Activated CD4-positive, CD25-positive, alpha-beta regulatory T cell treated with anti-CD3 and anti-CD28 coated beads, Interleukin-2, amount 50 U/mL, for 24 hours (primary cell): ENCODE measurements at places on chromosomes 2 and 18.

- ATAC-seq = no peak
Observed at GRCh38 chr18:71040161-71040560, 751.3 kb downstream of the SOCS6 start.

DNA sequence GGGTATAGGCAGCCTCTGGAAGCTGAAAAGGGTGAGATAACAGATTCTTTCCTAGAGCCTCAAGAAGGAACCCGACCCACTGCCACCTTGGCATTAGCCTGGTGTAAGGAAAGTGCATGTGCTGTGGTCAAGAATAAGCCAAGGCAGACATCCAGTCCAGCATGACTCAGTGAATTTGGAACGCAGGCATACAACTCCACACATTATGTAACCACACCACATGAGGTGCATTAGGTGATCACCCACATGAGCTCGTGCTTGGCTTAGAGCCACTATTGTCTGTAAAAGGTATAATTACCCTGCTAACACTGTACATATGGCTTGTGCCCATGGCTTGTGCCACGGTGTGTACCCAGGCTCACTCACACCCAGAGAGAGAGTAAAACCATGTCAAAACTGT, 583.7 kb upstream of the HNMT start:
- no peak for ATAC-seq

DNA sequence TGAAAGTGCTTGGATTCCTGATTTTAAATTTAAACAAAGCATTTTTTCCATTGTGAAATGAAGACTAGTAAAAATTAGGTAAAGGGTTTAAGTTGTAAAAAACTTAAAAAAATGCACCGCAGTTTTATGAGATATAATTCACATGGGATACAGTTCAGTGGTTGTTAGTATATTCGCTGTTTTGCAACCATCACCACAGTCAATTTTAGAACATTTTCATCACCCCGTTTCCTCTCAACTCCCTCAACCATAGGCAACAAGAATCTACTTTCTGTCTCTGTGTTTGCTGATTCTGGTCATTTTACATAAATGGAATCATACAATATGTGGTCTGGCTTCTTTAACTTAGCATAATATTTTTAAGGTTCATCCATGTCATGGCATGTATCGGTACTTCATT, 4.0 kb downstream of the DGKD start:
- no peak for ATAC-seq

DNA sequence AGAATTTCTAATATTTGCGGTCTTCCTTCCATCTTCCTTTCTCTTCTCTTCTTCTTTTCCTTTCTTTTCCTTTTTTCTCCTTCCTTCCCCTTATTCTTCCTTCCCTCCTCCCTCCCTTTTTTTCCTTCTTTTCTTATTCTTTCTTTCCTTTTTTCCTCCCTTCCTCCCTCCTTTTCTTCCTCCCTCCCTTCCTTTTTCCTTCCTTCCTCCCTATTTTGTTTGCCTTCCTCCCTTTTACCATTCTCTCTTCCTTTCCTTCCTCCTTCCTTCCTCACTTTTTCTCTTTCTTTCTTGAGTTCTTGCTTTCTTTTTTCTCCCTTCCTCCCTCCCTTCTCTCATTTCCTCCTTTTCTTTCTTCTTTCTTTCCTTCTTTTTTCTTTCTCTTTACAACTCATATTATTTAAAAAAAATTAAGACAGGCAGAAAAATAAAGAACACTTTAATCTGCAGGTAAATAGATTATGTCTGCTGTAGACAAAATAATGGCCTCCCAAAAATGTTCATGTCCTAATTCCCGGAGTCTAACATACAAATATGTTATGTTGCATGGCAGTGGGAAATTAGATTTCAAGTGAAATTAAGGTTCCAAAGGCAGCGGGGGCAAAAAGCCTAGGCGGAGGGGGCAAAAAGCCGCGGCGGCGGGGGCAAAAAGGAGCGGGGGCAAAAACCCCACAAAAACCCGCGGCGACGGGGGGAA, 152.4 kb downstream of the ANKRD30BL start:
- ATAC-seq = no peak

DNA sequence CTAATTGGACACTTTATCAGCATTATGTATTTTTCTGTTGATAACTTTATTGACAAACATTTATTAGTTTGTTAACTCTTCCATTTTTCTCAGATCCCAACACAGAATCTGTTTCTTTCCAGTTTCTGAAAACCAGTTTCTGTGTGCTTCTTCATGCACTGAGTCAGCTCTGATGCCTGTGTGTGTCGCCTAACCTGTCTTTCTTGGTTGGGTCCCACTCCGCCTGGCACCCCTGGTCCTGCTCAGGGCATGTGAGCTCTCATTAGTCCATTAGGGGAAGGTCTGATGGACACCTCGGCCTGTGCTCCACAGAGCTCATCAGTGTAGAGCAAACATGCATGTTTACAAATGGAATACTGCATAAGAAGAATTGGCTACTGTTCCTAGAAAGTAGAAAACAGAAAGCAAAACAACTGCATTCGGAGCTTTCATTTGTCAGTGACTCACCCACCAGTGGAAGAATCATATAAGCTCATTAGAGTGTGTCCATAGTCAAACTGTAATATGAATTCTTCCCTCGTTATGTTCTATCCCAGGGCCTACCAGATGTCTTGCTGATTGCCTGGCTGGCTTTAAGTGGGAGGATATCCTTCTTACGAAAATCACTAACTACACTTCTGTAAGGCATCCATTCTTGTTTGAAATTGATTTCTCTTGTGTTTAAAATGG, 137.7 kb downstream of the SNTG2 start:
- ATAC-seq = no peak

- ATAC-seq = no peak
Observed at GRCh38 chr2:43055985-43056384, 170.4 kb downstream of the ZFP36L2 start.

DNA sequence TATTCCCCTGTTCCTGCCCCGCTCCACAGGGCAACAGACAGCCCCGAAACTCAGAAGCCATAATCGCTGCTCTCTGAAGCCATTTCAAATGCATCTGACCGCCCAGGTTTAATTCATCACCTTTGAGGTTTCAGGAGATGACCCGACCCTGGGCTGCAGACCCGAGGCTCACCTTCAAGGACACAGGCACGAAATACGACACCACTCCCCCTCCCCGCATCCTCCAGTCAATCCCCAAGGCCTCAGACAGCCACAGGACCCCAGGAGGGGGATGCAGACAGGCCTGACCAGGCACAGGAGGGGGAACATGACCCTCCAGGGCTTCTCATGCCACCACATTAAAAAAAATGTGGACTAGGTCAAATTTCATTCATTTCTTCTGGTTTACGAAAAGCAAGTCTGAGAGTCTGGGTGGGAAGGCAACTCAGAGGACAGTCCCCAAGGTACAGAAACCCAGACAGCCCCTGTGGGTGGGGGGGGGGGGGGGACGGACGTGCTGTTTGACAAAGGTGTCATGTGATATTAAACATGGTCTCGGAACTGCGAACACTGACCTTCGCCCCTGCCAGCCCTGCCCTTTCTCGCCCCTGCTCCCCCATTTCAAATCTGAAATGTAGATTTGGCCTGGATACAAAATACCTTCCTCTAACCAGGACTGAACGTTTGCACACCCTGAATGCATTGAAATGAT, 142.9 kb downstream of the BCL11A start:
- ATAC-seq = no peak

DNA sequence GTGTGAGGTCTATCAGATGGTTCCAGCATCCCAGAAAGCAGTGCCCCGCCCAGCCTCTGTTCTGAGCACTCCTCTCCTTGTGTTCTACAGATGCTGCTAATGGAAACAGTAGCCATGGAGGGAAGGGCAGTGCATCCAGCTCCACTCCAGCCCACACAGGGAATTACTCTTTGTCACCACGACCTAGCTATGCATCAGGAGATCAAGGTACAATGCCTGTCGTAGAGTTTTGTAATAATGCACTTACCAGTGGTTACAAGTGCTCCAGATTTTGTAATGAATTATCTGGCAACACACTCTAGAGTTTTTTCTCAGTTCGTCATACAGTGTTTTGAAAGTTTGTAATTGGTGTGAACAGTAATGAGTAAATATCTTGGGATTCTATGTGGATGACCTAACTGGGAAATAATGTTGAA, 161.1 kb downstream of the ESCO1 start:
- ATAC-seq = no peak

DNA sequence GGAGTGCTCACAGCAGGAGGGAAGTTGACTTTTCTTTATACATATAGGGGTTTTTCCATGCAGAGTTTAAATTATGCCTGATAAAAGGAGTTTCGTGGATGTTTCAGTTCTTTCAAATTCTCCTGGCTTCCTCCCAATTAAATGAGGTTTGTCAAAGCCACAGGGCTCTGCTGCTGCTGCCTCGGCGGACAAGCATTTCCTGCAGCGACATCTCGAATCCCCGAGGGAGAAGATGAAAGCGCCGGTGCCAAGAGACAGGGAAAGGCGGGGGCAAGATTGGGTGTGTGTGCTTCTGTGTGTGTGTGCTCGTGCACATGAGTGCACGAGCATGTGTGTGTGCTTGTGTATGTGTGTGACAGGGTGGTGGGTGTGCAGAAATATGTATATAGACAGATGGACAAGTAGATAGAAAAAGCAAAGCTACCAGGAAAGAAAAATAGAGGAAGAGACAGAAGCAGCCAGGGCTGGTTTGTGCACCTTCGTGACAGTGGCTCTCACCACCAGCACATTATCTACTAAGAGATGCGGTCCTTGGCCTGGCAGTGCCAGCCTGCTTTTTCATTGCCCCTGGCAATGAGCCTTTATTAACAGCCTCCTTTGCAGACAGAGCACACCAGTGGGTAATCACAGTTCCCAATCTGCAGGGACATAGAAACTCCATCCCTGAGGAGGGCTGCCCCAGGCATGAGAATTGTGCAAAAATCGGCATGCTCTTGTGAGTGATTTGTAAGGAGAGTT, 76.2 kb downstream of the CDK15 start:
- no peak for ATAC-seq

DNA sequence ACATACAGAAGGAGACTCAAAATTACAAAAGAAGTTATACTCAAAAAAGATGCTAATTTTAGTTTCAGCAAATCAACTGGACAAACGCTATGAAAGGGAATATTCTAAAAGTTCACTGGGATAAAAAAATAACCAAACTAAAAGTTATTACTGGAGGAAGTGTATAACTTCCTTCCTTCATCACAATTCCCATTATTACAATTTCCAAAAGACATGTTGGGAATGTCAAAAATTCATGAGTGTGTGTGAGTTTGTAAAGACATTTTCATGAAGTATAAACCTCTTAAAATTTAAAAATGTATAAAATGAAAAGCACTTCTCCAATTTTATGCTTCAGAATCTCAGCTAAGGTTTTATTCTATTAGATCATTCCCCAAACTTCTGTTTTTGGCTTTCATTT, 67.8 kb downstream of the MERTK start:
- no peak for ATAC-seq

GRCh38 chr2:157866666-157867642, 9.2 kb downstream of the ACVR1 start:
- no peak for ATAC-seq

DNA sequence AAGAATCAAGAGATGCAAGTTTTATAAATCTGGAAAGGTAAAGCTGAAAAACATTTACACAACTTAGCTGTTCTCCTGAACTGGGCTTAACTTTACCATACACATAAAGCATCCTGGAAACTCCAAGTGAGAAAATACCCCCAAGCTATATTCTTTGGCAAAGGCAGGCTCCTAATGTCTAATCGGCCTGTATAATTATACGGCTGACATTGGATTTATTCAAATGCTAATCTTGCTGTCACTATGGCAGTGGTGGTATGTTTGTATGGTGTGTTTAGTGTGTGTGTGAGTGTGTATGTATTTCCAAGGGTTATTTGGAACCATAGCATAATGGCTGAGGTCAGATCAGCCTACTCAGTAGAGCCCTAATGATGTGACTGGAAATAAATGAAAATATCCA, 1031.8 kb upstream of the ZEB2 start:
- ATAC-seq = no peak

GRCh38 chr2:230430957-230431910, 15.2 kb downstream of the SP100 start:
- ATAC-seq = no peak

- no peak for ATAC-seq
Observed at GRCh38 chr2:28360058-28360717, 32.5 kb upstream of the FOSL2 start.

- no peak for ATAC-seq
Observed at GRCh38 chr2:154533300-154533940, 165.1 kb upstream of the KCNJ3 start.

DNA sequence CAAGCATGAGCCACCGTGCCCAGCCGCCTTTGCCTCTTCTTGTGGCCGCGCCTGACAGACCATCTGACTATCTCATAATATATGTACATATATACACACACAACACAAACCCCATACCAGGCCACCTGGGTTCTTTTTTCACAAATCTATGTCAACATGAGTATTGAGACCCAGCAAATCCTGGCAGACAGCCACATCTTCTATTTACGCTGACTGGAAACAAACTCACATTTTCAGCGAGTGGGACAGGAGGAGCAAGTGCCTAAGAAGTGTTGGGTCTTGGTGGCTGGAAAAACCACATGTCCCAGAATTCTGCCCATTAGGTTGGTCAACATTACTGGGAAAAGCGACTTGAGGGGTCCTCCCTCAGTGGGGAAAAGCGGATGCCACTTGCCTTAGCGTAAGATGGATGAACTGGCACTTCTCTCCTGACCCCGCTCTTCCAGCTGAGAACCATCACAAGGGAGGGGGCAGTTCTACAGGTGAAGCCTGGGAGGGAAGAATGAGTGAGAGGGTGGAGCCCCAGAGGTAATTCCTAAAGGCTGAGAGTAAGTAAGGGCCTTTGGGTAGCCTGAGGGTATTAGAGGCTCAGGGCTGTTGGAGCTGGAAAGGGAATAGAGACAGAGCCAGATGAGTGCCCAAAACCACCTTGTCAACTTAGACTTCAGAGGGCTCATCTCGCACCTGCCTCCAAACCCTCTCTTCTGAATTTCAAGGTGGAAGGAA, 1.9 kb downstream of the SCYGR3 start:
- ATAC-seq = no peak

GRCh38 chr2:216369821-216370220, 2.5 kb downstream of the MARCHF4 start:
- ATAC-seq = no peak

DNA sequence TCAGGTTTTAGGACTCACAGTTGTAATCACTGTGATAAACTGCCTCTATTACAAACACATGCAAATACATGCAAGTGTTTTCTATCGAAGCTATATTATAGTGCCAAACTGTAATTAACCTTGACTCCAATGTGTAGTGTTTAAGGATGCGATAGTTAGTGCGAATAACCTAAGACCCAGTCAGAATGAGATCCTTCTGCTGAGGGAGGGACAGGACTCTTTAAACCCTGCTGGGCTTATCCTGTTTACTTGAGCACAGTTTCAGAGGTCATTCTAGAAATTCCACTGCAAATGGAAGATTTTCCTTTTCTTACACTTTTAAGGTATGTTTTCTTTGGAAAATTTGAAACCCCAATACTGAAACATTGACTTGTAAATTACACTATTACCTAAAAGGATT, 68.2 kb downstream of the CALCRL start:
- no peak for ATAC-seq

- no peak for ATAC-seq
Observed at GRCh38 chr18:33717339-33717738, 139.3 kb downstream of the ASXL3 start.
